ENCODE measurements at places on chromosomes 7 and 10.

DNA sequence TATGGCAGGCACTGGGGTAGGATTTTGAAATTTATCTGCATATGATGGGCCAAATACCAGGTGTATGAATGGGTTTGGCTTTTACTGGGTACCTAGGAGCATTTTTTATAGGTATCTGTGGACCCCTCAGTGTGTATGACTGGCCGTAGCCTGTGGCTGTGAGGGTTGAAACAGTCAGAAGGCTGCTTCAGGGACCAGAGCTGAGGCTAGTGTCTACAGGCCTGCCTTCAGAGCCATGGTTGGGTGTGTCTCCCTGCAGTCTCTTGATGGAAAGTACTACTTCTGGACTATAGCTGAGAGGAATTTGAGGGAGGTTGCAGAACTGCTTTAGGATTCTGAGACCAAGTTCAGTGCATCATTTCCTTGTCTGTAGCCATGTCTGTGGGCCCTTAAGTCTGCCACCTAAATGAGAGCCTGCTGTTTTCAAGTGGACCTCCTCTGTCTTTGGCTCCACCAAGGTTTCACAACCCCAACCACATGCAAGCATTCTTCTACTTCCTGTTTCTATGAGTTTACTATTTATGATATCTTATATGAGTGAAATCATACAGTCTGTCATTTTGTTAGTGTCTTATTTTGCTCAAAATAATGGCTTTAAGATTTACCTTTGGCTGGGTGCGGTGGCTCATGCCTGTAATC lies 19.9 kb upstream of the ZNF138 start:
- DNase-seq, result no peak

- no peak for DNase-seq
Measured at GRCh38 chr7:43697690-43698089, 31.6 kb downstream of the COA1 start.

GRCh38 chr7:116194115-116194514 lies 16.2 kb upstream of the TES start:
- no peak for DNase-seq

DNA sequence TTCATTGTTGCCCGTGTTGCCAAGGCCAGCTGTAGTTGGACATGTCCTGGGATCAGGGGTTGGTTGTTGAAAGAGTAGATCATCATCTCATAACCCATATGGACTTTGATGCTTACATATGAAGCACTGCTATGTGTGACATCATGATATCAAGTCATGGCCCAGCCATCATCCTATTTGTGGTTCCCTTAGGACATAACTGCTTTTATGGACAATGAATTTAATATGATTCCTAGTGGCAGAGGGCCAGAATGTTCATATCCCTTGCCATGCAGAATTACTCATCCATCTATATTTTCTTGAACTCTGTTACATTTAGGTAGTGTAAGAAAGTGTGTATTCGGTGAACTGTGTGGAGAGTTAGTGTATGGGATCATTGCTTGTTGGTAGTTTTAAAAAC lies 343.9 kb upstream of the LRGUK start:
- DNase-seq, result no peak

GRCh38 chr7:64876792-64877713 lies 26.0 kb upstream of the ZNF273 start:
- peak; percentile 78 for DNase-seq

- no peak for DNase-seq
Measured at GRCh38 chr10:37734971-37735370, 122.4 kb downstream of the ZNF248 start.

DNA sequence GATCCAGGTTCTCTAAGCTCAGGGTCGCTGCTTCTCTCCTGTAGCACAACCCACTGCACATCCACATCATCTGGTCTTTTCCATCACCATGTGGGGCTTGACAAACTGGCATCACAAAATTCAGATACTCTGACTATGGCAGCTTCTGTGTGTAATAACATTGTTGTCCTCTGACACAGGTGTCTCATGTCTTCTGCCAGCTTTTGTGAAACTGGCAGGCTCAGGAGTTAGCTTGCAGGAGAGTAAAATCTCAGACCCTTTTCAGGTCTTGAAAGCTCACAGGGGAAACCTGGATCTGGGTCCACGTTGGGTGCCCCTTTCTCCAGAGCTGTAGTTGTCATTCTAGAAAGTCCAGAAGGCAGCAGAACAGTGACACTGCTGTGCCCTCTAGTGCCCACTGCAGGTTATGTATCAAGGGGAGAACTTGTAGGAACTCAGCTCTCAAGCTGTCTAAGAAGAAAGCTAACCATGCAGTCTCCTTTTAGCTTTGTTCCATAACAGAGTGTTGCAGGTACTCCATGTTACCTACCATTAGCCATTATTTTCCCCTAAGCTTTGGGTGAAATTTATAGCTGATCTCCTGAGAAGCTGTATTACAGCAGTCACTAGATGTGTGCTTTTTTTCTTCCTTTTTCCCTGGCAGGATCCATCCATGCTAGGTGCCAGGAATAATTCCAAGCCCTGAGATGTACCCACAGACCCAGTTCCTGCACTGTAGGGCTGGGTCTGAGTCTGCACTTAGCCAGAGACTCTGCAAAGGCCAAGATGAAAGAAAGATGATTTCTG lies 102.7 kb downstream of the ZNF248 start:
- DNase-seq, result no peak

GRCh38 chr7:107803009-107803610 lies at the start of gene SLC26A3:
Gene SLC26A3 (minus strand): TSS chr7:107803223. CDS start chr7:107794509, 8,714 bp downstream.
- DNase-seq, result no peak

DNA sequence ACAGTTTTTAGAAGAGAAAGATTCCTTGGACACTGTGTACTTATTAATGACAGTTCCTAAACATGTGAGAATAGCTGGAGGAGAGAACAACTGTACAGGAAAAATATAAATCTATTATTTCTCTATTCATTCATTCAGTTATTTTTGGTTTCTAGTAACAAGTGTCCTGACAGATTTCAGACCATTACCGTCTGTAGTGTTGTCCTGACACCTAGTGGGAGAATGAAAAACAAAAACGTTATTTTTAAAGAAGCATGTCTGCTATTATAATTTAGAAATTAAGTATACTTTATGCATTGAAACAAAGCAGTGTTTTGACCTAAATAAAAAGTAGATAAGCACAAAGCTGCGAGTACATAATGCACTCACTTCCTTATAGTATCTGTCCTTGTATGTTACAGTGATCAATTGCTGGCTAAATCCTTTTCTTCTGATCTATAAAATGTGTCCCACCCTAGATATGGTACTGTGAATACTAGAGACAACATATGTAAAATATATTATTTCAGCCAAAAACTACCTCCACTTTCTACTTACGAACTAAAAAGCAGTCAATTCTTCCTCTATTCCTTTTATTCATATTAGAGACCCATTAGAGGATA lies 575.6 kb downstream of the ARL4A start:
- peak; percentile 19 for DNase-seq

GRCh38 chr7:93178213-93178612 lies 30.0 kb upstream of the SAMD9L start:
- DNase-seq, result no peak

DNA sequence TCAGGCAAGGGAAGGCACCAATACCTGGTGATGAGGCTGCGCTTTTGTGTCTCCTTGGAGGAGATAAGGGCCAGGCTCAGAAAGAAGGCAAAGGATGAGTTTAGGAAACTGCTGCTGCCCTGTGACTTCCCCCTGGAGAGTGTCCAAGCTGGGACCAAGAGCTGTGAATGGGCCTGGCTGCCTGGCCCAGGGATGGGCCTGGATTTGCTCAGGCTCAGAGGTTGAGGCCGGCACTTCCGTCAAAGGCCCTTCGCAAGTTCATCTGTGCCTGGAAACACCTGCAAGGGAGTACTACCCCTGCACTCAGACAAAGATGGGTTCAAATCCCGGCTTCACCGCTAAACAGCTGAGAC lies 50.5 kb upstream of the NANOS1 start:
- no peak for DNase-seq

DNA sequence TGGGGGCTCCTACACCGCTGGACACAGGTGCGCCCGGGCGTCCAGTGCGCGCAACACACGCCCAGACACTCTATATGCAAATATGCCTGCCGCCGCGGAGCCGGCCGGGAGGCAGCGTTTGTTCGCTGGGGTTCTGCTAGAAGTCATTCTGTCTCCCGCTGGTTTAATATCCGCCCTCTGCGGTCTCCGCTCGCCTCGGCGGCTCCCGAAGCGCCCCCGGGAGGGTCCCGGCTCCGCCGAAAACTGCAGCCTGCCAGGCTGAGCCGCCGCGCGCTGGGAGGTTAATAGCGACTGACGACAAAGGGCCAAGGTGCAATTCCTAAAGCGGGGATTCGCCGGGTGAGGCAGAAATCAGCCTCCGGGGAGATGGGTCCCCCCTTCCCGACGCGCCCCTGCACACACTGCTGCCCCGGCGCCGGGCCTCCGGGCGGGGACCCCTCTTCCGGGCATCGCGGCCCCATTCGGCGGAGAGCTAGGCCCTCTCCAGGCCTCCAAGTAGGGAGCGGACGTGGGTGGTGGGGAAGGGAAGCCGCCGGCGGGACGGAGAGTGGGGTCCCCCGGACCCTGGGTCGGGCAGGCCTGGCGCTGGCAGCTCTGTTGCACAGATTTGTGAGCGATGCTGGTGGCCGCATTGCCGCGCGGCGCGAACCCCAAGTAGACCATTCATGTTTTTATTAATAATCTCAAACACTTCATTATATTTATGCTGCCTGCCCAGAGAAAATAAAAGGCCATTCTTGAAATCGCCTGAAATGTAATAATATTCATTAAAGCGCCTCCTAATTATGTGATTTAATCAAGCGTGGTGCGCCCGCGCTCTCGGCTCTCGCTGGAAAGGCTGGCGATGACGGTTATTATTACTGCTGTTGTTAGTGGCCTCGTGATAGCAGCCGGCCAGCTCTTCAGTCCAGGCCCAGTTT lies 9.1 kb downstream of the EN2 start:
- DNase-seq, result no peak

DNA sequence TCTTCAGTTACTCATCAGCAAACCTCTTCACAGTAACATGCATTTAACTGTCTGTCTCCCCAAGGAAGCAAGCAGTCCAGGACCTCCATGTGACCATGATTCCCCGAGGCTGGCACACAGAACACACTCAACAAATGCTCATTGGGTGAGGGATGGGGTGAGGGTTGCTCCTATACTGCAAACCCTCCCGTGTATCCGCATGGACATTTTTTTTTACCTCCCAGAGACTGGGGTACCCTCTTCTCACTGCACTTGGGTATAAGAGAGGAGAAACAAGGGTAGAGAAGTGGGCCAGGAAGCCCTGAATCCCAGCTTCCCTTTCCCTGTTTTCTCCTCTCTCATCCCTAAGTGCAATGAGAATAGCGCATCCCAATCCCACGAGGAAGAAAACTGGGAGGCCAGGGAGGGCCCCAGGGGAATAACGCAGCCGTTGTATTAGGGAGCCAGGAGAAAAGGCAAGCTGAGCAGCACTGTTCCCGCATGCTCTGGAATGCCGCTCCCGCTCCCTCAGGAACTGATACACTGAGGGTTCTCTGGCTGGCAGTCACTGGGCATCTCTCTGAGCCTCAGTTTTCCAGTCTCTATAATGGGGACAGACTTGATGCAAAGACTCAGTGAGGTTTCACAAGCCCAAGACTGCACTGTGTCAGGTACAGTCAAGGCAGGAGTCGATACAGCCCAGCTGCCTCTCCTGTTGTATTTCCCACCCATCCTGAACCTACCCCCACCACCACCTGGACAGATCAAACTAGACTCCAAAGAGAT lies 134.6 kb downstream of the GRID1 start:
- no peak for DNase-seq

DNA sequence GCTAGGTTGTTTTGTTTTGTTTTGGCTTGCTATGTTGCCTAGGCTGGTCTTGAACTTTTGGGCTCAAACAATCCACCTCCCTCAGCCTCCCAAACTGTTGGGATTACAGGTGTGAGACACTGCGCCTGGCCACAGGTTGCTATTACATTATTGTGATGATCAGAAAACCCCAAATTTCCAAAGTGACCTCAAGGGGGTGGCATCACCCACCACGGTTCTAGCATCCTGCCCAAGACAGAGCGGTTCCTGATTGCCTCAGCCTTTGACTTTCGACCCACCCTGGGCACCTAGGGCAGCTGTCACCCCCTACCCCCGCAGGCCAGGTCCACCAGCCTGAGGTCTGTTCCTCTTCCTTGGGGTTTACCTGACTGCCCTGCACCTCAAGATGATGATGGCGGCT lies 28.4 kb downstream of the SBDS start:
- DNase-seq, result no peak

DNA sequence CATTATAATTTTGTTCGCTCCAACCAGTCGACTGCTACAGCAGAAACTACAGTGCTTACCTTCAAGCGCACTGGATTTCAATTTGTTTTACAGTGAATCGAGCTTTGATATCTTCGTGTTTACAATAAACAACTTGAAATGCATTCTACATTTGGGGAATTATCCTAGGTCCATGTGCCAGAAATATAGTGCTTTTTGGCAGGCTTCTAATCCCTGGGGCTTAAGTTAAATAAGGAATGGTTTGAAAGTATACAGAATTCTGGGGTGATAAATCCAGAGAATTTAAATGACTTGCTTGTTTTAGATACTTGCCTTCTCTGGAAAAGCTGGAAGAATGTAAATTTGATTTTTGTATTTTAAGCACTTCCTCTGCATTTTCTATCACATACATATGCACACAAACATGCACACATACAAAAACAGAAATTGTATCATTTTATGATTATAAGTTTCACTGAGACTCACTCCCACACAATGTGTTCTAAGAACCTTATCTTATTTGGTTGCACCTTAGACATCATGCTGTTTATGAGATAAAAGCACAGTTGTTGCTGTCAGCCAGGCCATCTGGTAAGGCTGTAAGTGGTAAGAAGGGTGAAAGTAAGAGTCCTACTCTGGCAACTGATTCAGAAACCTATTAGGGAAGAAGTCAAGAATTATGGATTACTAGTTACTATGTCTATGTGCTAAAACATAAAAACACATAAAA lies 347.2 kb upstream of the KCND2 start:
- no peak for DNase-seq

- no peak for DNase-seq
Measured at GRCh38 chr7:147438216-147438615, 1152.3 kb upstream of the C7orf33 start.

DNA sequence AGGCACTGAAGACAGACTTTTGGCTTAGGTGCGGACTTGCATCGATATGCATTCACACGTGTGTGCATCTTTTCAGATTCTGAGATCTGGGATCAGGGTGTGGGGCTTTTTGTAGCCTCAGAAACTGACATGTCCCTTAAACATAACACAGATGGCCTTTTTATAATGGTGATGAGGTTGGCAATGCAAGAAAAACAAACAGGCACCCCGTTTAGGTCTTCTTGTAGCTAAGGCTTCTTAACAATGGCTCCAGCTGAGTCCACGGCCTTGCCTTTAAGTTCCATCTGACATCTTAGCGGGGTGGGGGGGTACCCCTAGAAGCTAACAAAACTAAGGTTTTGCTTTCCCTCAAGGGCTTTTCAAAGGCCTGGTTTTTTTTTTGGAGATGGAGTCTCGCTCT lies 146.3 kb downstream of the PRPF18 start:
- no peak for DNase-seq

- no peak for DNase-seq
Measured at GRCh38 chr10:129045599-129045998, 421.4 kb upstream of the MGMT start.

All from putamen (tissue), 1 donor.